Smooth muscle cell of trachea (primary cell): ENCODE measurements at places on chromosomes 2 and 18. TPM values are rescaled to one million over a fixed set of nuclear protein-coding genes. Genes with fewer than 3 reads are reported as not detected.

Gene SPRED2
- 9.5 and 10.3 TPM in 2 replicates for total RNA-seq

Gene CNPPD1
- 22.5 and 35.6 TPM in 2 replicates for total RNA-seq

Gene SP100
- total RNA-seq = 106 and 119 TPM in 2 replicates

Gene TIA1
- total RNA-seq = 81.7 and 111 TPM in 2 replicates

Gene DSEL
- total RNA-seq = 156 and 218 TPM in 2 replicates

Gene TCF23
- total RNA-seq = not detected in 2 replicates

Gene ANKRD62
- not detected in 2 replicates for total RNA-seq

Gene RNF144A
- total RNA-seq = 0.99 and 2.0 TPM in 2 replicates

Gene DDX18
- total RNA-seq = 38.0 and 53.4 TPM in 2 replicates

Gene SP140L
- total RNA-seq = 8.4 and 9.6 TPM in 2 replicates

Gene GEN1
- total RNA-seq = 4.3 and 22.8 TPM in 2 replicates

Gene TMEM37
- total RNA-seq = 0.44 and 1.5 TPM in 2 replicates

Gene KLHL30
- 0.29 and 0.66 TPM in 2 replicates for total RNA-seq

Gene TMEM178A
- 1.0 and 1.3 TPM in 2 replicates for total RNA-seq

Gene IDH1
- total RNA-seq = 236 and 313 TPM in 2 replicates

Gene PXDN
- total RNA-seq = 144 and 189 TPM in 2 replicates

Gene CFAP53
- total RNA-seq = 0.44 and 0.83 TPM in 2 replicates

Gene RRM2
- 5.3 and 34.2 TPM in 2 replicates for total RNA-seq

Gene POMC
- 0.66 and 3.8 TPM in 2 replicates for total RNA-seq

Gene ANKRD30B
- total RNA-seq = 0.15 and 0.50 TPM in 2 replicates

Gene FTCDNL1
- 3.3 and 4.5 TPM in 2 replicates for total RNA-seq

Gene LAMA1
- 3.6 and 13.7 TPM in 2 replicates for total RNA-seq

Gene UPP2
- total RNA-seq = under 0.01 TPM in 1 of 2 replicates, not detected in the other

Gene OR6B2
- 0.17 TPM in 1 of 2 replicates, not detected in the other for total RNA-seq

Gene AAK1
- 35.9 and 44.2 TPM in 2 replicates for total RNA-seq

Gene SALL3
- 0.17 TPM in 1 of 2 replicates, not detected in the other for total RNA-seq

Gene TMEM237
- total RNA-seq = 25.6 and 31.9 TPM in 2 replicates

Gene AGBL5
- 24.6 and 33.2 TPM in 2 replicates for total RNA-seq

Gene HRH4
- under 0.01 TPM in 2 replicates for total RNA-seq

Gene KCNE4
- total RNA-seq = 13.4 and 21.2 TPM in 2 replicates

Gene CNRIP1
- total RNA-seq = 23.0 and 28.1 TPM in 2 replicates

Gene WDR75
- total RNA-seq = 39.4 and 51.1 TPM in 2 replicates

Gene CXXC1
- 39.7 and 40.4 TPM in 2 replicates for total RNA-seq

Gene FSIP2
- total RNA-seq = 0.15 and 0.50 TPM in 2 replicates

Gene RBMS1
- 87.0 and 117 TPM in 2 replicates for total RNA-seq

Gene MARCHF4
- total RNA-seq = 1.5 TPM in 2 replicates

Gene ST8SIA5
- 0.15 and 0.33 TPM in 2 replicates for total RNA-seq

Gene CDCA7
- 1.3 and 4.7 TPM in 2 replicates for total RNA-seq

Gene CCL20
- total RNA-seq = 2.2 TPM in 1 of 2 replicates, not detected in the other

Gene VAMP8
- total RNA-seq = 1.5 and 2.8 TPM in 2 replicates

Gene HOXD3
- total RNA-seq = 0.29 TPM in 1 of 2 replicates, not detected in the other

Gene ICOS
- total RNA-seq = not detected in 2 replicates

Gene CWC22
- total RNA-seq = 20.3 and 27.5 TPM in 2 replicates

Gene ID2
- 103 and 144 TPM in 2 replicates for total RNA-seq

Gene SLC19A3
- 0.17 and 0.29 TPM in 2 replicates for total RNA-seq

Gene CRYGC
- total RNA-seq = not detected in 2 replicates

Gene LGALSL
- 1.5 and 2.0 TPM in 2 replicates for total RNA-seq

Gene CNGA3
- under 0.01 and 0.17 TPM in 2 replicates for total RNA-seq

Gene COLEC12
- total RNA-seq = 122 and 177 TPM in 2 replicates

Gene REL
- total RNA-seq = 2.8 and 3.3 TPM in 2 replicates
